ENCODE measurements at places on chromosomes 4 and X. TPM values are rescaled to one million over a fixed set of nuclear protein-coding genes. Genes with fewer than 3 reads are reported as not detected.

TRIM60 gene
- total RNA-seq: not detected

DNA sequence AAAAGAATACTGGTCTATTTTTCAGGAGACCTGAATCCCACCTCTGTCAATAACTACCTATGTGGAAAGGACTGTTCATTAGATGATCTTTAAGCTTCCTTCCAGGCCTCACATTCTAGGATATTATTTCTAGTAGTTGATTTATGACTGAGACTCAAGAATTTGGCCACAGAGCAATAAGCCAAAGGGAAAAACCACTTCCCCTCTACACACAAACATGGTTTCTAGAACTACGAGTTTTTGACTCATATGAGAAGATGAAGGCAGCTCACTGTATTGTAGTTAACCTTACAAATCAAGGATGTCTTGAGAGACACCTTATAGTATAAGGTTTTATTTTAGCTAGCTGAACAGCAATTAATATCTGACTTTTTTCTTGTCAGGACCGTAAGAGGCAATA is 36.9 kb upstream of the GDPD2 start:
- DNase-seq: no peak

DNA sequence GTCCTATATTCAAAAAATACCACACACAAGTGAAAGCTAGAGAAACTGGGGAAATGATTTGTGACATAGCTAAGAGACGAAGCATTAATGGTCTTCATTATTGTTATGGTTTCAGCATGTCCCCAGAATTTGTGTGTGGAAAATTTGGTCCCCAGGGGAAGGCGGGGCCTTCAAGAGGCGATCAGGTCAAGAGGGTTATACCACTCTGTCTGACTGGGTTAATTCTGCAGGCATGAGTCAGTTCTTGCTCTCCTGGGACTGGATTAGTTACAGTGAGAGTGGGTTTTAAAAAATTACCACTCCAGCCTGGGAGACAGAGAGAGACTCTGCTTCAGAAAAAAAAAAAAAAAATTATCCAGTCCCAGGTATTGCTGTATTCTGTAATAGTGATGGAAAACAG is 2.1 kb upstream of the MTNR1A start:
- no peak for DNase-seq

- peak; percentile 87 for DNase-seq
Measured at GRCh38 chr4:189237340-189237739, 703.3 kb upstream of the FRG1 start.

- DNase-seq: no peak
Measured at GRCh38 chr4:188268131-188268908, 129.1 kb downstream of the TRIML1 start.

MAGEC2 gene
- not detected for total RNA-seq

GRCh38 chr4:170386971-170387370 is 297.2 kb upstream of the AADAT start:
- no peak for DNase-seq

GRCh38 chr4:84849051-84849640 is 117.3 kb downstream of the WDFY3 start:
- no peak for DNase-seq

GRCh38 chr4:34035225-34035624 is 2209.1 kb downstream of the ARAP2 start:
- no peak for DNase-seq

- DNase-seq: no peak
Measured at GRCh38 chr4:26687728-26688127, 103.8 kb downstream of the TBC1D19 start.

DNA sequence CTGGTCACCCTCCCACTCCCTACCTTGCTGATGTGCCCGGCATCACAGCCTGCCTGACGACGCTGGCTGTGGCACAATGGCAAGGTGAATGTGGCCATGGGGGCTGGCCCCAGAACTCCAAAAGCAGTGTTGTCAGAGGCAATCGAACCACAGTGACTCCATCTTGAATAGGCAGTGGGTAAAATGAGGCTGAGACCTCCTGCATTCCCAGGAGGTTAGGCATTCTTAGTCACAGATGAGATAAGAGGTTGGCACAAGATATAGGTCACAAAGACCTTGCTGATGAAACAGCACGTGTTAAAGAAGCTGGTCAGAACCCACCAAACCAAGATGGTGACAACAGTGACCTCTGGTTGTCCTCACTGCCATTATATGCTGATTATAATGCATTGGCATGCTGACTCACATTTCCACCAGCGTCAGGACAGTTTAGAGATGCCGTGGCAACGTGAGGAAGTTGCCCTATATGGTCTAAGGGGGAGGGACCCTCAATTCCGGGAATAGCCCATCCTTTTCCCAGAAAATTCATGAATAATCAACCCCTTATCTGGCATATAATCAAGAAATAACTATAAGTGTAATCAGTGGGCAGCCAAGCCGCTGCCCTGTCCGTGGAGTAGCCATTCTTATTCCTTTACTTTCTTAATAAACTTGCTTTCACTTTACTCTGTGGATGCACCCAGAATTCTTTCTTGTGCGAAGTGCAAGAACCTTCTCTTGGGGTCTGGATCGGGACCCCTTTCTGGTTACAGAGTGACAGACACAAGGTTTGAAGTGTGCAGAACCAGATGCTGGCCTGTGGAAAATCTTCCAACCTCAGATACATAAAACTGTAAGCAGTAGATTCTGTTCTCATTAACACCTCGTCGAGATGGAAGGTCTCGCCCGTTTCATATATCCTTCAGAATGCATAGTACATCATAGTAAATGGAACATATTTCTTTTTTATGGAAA is 26.8 kb upstream of the CLDN24 start:
- no peak for DNase-seq

CPEB2 gene
- 38.7 TPM for total RNA-seq

XK gene
- 0.07 TPM for total RNA-seq

BEND2 gene
- total RNA-seq: not detected

DNA sequence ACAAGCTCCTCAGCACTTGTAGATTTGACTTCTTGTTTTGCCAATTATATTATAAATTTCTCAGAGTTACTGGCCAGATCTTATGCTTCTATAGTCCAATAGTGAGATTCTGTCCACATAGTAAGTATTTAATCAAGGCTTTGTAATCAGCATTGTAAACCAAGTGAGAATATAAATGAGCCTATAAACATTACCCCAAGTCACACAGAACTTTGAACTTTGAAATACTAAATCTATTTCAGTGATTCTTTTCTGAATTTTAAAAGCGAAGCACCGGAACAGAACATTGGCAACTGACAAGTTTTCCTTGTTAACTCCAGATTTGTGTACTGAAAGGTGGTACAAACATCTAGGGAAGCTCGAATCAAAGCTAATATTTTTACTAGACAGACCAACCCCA is 37.2 kb downstream of the PPM1K start:
- DNase-seq: no peak

- no peak for DNase-seq
Measured at GRCh38 chr4:64156253-64156652, 253.0 kb downstream of the TECRL start.

DNA sequence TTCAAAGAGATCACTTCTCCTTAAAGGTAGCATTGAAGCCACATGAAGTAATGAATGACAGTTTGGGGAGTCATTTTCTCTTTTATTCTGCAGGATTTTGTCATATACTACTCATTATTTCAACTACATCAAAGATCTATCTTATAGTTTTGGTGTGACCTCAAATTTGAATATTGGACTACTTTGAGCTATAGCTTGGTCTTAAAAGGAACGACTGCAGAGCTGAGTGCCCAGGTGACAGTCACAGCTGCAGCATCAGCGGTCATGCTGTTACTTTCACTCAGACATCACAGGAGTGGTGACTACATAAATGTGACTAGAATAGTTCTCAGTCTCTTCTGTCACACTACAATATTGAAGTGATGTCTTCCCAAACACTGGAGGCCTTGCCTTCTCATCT is 10.7 kb upstream of the SPCS3 start:
- DNase-seq: no peak

RS1 gene
- total RNA-seq: not detected
